ENCODE measurements at places on chromosomes 7 and 10. TPM values are rescaled to one million over a fixed set of nuclear protein-coding genes. Genes with fewer than 3 reads are reported as not detected.

DNA sequence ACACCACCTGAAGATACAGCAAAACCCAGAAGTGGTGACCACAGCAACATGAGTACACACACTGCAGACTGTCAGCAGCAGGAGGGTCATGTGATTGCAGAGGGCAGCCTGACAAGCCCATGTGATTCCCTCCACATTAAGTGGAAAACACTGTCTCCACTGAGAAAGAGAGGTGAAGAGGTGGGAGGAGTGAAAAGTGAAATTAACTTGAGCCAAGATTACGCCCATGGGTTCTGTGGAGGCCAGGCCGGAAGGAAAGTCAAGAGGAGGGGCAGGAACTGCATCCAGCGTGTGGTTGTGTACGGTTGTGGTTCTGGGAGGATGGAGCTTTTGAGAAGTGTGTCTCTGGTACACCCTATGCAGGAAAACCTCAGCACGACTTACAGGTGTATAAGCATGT lies 138.5 kb downstream of the PLXNA4 start:
- no peak for DNase-seq

Gene DNA2
- 41.0 TPM for total RNA-seq

- no peak for DNase-seq
Observed at GRCh38 chr10:43373461-43373860, 2.0 kb downstream of the FXYD4 start.

DNA sequence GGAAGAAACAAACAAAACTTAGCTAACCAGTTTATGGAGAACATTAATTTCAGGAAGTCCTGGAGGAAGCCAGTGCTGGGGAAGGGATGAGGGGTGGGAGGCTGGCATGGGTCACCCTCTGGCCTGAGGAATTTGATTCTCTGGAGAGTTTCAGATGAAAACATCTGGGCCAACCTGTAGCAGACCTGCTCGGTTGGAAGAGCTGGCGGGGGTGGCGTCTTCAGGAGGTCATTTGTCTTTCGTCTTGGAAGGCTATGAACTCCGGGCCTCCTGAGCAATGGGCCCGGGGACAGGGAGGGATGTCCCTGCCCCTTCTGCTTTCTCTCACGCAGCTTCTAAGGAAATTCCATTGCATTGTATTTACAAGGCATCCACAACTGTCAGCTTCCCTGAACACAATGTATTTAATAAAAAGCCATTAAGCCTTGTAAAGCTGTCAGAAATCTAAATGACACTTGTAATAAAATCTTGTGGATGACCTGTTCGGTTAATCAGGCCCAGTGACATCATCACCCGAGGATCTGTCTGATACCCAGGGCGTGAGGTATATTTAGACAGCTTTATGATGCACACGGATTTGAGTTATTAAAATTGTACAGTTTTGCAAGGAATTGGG lies 250.5 kb downstream of the RAB11FIP2 start:
- no peak for DNase-seq

DNA sequence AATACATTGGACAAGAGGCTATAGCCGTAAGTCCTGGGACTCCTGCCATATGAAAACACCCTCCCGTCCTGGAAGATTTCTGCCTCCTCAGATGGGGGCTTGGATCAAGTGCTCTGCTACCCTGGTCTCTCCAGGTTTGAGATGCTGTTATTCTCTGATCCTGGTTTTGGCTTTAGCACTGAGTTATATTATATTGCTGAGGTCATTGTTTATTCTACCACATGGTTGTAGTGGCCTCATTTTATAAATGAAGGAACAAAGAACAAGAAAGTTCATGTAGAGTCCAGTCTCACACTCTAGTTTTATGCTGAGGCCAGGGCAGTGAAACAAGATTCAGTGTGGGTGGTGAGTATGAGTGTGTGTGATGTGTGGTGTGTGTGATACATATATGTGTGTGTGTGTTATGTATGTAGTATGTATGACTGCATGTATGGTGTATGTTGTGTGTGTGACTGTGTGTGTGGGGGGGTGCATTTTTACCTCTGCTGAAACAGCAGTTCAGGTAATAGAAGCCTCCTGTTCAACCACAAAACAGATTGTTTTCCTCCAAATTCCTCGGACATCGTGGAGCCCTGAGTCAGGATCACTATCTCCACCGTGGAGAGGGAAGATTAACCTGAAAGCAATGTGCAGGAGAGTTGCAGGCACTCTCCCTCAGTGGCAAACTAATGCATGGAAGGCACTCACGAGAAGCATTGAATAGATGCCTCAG lies 80.7 kb downstream of the C7orf25 start:
- no peak for DNase-seq

- peak; percentile 64 for DNase-seq
Observed at GRCh38 chr7:142669074-142669654, 80.1 kb upstream of the PRSS1 start.

Gene ZNRF2
- total RNA-seq = 5.2 TPM

Gene EPDR1
- not detected for total RNA-seq

- no peak for DNase-seq
Observed at GRCh38 chr7:81598951-81599350, 170.9 kb downstream of the HGF start.

Gene GARIN1A
- 0.81 TPM for total RNA-seq

DNA sequence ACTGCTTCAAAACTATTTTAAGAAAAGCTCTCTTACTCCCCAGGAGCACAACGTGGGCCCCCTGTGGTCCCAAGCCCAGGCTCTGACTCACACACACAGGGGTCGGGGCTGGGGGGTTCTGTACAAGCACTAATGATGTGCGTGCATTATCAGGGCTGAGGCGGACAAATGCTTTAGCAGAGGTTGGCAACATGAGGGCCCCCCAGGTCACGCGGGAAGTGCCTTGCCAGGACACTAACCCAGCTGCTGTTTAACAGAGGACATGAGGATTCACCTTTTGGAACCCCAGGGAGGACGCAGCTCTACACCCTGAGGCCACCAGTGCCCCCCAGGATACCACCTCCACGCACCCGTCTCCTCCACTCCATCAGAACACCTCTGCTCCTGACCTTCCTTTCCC lies 342.8 kb downstream of the DNAJB6 start:
- no peak for DNase-seq

DNA sequence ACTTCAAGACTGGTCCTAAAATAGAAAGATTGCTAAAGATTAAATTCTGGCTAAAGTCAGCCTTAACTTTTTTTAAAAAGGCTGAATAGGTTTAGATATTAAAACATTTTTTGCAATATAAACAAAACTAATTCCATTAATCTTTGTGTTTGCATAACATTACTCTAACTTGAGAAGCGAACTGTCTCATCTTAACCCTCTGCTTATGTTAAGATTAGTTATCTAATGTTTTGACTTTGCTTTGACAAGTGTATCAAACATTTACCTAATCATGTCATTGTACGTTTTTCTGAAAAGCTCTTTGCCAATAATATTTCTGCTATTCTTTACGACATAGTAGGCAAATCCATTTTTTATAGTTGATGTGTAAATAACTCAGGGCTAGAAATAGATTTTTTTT lies 68.0 kb downstream of the ITIH5 start:
- DNase-seq = no peak

GRCh38 chr7:18866359-18867036 lies 250.9 kb downstream of the TWIST1 start:
- DNase-seq = no peak

Gene ZNF467
- 9.8 TPM for total RNA-seq

Gene NRAP
- total RNA-seq = not detected

DNA sequence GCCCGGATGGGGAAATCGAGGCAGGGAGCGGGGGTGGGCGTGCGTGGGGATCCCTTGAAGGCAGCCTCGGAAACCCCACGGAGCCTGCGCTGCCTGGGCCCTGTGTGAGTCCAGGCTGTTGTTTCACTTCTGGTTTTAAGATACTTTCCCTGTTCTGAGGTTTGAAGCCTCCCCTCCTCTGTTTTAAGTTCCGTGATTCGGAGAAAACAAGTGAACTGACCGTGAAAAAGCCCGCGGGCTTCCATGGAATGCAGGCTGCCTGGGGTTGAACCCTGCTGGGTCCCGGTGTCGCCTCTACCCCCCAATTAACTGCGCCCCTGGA lies 401 bp downstream of the LRRC27 start:
- no peak for DNase-seq

DNA sequence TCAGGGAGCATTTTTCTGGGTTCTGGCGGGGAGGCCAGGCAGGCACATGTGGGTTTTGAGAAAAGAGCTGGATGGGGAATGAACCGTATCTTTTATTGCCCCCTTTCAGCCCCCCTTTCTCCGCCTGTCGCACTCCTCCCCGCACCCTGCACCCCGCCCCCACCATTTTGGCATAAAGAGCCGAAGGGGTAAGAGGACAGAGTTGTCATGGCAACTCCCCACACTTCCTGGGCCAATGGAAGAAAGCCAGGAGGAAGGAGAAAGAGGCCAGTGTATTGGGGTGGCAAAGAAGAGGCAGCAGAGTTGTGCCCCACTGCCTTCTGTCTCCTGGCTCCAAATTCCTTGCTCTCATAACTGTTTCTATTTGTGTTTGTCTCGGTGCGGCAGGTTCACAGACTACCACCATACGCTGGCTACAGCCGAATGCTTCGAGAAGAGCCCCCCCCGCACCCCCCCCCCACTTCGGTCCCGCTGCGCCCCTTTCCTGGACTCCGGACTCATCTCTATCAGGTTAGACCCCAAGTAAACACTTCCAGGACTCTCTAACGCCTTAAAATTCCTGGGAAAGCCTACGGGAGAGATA lies 3.4 kb downstream of the KCNIP2 start:
- peak; percentile 49 for DNase-seq

DNA sequence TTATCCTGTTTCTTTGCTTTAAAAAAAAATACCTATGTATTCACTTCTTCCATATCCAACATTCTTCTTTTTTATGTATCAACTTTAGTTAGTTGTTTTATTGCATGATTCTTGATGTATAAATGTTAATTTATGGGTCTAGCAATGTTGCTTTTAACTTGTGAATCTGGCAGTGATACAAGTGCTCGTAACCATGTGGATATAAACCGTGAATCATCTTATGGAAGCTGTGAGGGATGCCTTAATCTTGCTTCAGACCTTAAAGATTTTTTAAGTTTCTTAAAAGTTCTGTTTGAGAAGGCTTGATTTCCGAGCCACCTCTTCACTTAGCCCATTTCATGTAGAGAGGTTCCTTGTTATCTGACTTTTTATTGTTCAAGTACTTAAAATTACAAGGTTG lies 25.9 kb downstream of the HELLS start:
- DNase-seq = no peak

GRCh38 chr10:73857446-73857845 lies 16.9 kb downstream of the CAMK2G start:
- no peak for DNase-seq

Gene LIPF
- total RNA-seq = not detected

Gene CD36
- not detected for total RNA-seq

Gene CTNNA3
- total RNA-seq = not detected

DNA sequence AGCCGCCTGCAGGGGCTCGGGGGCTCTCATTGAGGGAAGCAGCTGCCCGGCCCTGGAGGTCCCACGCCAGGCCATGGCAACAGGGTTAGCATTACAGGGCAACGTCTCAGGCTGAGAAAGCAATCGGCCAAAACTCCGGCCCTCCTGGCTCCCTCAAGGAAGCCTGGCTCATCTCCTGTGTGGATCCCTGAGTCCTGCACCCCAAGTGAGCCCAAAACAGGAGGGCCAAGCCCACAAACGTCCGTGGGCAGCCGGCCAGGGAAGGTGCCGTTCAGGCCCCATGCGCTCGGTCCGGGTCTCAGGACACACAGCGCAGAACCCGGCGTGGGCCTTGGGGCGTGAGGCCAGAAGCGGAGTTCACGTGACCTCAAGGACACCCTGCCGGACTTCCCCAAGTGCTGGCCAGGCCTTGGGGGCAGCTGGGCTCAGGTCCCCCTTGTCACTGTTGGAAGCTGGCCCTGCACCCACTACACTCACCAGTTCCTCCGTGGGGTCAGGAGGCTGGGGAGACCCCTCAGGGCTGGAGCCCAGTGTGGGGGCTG lies 8.0 kb upstream of the PWWP2B start:
- no peak for DNase-seq

DNA sequence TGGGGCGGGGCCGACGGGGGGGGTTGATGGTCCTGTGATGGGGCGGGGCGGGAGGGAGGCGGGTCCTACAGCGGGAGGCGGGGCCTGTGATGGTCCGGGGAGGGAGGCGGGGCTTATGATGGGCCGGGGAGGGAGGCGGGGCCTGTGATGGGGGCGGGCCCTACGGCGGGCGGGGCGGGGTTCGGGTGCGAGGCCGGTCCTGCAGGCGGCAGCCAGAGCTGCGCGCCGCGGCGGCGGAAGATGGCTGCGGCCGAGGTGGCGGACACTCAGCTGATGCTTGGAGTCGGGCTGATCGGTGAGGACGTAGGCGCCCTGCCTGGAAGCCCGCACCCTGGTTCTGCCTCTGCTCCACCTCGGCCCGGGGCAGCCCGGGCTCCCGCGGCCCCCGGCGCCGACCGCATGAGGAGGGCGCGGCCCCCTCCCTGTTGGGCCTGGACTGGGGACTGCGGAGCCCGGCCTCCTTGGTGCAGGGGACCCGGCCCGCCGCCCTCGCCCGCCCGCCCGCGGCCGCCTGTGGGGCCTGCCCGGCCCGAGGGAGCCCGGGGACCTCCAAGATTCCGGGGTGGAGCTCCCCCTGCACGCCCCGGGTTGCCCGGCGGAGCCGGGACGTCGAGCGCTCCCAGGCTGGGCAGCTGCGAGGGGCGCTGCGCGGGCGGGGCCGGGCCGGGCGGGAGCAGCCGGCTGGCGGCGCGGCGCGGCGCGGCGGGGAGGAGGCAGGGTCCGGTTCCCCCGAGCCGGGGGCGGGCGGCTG lies at the start of gene DENND10:
TSS of gene DENND10 (plus strand) at position 211 of the 751 bp plus-strand sequence. CDS start at position 241, 30 bp downstream.
- peak; percentile 88 for DNase-seq

Gene UBE2H
- 49.3 TPM for total RNA-seq

GRCh38 chr10:122282253-122282671 lies 11.2 kb downstream of the BTBD16 start:
- DNase-seq = no peak

DNA sequence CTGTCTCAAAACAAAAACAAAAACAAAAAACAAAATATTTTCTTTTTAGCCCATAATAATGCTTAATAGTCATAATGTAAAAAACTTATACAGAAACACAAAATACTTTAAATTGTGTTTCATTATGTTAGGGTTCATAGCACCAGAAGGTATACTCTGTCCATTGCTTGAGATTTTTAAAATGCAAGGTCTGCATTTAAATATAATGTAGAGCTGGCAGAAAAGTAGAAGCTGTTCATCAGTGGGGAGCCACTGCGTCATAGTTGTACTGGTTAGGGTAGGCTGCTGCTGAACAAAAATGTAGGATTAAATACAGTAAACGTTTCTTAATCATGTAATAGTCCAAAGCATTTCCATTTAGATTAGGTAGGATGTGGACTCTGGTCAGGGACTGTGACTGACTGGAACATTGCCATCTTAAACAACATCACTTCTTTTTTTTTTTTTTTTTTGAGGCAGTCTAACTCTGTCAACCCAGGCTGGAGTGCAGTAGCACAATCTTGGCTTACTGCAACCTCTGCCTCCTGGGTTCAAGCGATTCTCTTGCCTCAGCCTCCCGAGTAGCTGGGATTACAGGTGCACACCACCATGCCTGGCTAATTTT lies 85.2 kb downstream of the ANKIB1 start:
- no peak for DNase-seq

- no peak for DNase-seq
Observed at GRCh38 chr7:47291461-47292081, 290.3 kb downstream of the TNS3 start.
